ENCODE measurements at places on chromosomes 12 and 14.

DNA sequence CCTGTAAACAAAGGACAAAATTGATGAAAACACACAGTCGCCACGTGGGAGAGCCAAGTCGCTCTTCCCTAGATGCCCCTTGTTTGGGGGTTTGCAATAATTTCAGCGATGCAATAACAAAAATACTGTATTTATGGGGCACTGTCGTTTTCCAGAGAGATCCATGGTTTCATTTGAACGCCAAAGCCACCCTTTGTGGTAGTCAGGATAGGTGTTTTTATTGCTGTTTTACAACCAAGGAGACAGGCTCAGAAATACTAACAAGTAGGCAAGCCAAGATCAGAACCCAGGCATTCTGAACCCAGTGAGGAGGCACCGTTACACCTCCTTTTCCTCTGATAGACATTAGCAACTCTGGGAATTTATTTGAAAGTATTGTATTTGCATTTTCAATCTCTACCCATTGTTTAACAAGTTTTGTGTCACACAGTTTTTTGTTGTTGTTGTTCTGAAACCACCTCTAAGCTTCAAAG lies 831 bp upstream of the BTBD7 start:
- no peak for DNase-seq

- no peak for DNase-seq
Measured at GRCh38 chr12:46264057-46264456, 4.8 kb downstream of the SLC38A1 start.

DNA sequence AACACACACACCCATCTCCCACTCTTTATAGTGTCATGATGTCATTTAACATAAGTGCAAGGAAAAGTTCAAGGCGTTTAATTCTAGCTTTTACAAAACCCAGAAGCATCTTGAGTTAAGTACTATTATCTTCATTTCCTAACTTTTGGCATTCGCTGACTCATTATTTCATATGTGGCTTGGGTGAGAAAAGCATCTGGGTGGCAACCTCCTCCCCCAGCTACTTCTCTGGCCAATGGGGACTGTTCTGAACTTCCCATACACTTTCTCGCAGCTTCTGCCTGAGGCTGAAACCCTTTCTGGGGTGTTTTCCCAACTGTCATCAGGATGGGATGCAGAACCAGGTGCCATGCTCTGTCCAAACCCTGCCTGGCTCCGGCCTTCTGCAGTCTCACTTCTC lies 2.8 kb upstream of the MARK3 start:
- no peak for DNase-seq

GRCh38 chr14:65169351-65169750 lies 67.0 kb upstream of the MAX start:
- DNase-seq, result peak; percentile 78

DNA sequence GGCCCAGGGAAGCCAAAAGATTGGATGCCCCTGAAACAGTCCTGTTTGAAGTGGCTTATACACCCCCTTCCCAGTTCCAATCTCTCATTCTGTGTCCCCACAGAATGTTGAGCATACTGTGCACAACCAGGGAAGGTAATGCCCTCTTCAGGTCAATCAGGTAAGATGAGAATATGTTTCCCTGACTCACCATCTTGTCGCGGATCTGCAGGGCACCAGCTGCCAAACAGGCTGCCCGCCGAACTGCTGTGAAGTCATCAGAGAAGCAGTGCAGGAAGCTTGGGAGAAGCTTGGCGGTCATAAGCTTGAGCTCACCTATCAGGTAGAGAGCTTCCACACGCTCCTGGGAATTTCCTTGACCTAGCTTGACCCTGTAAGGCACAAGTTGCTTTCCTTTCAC lies 9.6 kb downstream of the RIOX1 start:
- DNase-seq, result no peak

DNA sequence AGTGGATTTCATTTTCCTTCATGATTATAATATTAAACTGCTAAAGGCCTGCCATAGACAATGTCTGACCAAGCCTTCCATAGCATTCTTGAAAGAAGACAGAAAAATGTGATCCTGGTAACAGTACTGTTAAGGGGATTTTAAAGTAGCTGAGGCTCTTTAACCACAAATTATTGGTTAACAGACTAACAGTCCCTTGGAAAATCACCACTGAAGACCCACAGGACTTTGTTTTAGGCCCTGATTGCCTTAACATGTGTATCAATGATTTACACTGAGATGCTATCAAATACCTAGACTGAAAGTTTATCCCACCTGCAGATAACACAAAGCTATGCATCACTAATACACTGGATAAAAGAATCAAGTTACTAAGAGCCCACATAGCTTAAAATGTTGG lies 6.0 kb downstream of the KRT79 start:
- no peak for DNase-seq

- DNase-seq, result peak; percentile 43
Measured at GRCh38 chr12:96985515-96986362, 78.7 kb downstream of the NEDD1 start.
